ENCODE measurements at places on chromosomes 16 and 17.

GRCh38 chr17:66411520-66411919 lies 109.1 kb downstream of the PRKCA start:
- no peak for DNase-seq

- DNase-seq: no peak
These were observed 847.4 kb upstream of the SOX9 start for GRCh38 chr17:71273441-71273840.

- no peak for DNase-seq
These were observed 81.7 kb upstream of the FAM20A start for GRCh38 chr17:68682903-68683302.

DNA sequence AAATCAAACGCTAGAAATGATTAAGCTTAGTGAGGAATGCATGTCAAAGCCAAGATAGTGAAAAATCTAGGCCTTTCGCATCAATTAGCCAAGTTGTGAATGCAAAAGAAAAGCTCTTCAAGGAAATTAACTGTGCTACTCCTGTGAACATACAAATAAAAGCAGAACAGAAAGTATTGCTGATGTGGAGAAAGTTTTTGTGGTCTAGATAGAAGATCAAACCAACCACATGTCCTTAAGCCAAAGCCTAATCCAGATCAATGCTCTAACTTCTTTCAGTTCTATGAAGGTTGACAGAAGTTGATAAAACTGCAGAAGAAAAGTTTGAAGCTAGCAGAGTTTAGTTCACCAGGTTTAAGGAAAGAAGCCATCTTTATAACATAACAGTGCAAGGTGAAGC lies 1044.6 kb downstream of the CDH11 start:
- DNase-seq: no peak

GRCh38 chr17:57783338-57783742 lies 38.2 kb upstream of the CCDC182 start:
- DNase-seq: peak; percentile 71

- no peak for DNase-seq
These were observed 29.6 kb upstream of the PVALEF start for GRCh38 chr17:81135505-81136278.

DNA sequence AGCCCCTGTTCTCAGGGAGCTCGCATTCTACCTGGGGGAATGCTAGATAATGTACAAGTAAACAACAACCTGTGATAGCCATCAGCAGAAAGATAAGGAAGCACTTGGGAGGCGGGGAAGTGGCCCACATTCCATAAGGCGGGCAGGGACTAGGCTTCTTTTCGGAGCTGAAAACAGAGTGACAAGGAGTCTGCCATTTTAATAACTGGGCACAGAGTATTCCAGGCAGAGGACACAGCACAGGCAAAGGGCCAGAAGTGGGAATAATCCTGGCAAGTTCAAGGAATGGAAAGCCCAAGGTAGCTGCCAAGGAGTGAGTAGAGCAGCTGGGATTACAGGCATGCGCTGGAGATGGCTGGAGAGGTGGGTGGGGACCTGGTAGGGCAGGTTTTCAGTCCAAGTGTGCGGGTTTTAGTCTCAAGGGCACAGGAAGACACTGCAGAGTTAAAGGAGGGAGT lies 24.3 kb downstream of the USP43 start:
- DNase-seq: no peak

DNA sequence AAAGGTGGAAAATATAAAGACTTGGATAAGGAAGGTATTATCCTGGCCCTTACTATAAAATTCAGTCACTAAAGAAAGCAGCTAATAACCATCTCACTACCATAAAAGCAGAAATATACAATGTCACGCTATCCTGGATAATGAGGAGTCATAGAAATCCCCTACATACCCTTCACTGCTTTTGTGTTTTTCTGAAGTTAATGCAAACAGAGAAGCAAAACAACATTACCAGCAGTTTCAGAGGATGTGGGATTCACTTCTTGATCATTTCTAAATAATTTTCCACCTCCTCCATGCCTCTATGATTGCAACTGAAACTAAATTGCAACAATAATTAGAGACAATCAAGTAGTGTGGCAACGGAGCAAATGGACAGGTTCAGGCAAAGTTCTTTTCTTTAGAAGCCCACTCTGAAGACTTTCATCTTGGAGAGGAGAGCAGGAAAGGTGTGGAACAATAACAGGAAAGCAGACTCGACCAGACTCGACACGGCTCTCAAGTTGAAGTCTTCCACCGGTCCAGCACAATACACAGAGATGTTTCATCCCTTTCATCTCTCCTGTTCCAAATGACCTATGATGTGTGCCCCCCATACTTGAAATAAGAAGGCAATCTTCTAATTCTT lies 10.2 kb downstream of the CYTH1 start:
- DNase-seq: no peak

GRCh38 chr16:68065716-68066305 lies 19.4 kb upstream of the NFATC3 start:
- DNase-seq: no peak

DNA sequence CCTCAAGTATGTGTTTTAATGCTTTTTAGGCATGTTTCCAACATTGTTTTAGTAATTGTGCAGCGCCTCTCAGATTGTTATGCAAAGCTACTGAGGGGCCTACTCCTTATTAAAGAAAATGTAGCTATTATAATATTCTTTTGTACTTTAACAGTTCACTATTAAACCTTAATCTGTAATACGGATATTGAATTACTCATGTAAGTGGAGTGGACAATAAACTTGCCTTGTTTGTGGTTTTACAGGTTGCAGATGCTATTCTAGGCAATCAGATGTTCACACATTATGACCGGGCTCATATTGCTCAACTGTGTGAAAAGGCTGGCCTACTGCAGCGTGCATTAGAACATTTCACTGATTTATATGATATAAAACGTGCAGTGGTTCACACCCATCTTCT lies 41.0 kb downstream of the PTRH2 start:
- no peak for DNase-seq

- no peak for DNase-seq
These were observed 103.7 kb downstream of the AXIN2 start for GRCh38 chr17:65457635-65458257.

GRCh38 chr17:45302649-45303173 lies 14.1 kb downstream of the MAP3K14 start:
- no peak for DNase-seq

DNA sequence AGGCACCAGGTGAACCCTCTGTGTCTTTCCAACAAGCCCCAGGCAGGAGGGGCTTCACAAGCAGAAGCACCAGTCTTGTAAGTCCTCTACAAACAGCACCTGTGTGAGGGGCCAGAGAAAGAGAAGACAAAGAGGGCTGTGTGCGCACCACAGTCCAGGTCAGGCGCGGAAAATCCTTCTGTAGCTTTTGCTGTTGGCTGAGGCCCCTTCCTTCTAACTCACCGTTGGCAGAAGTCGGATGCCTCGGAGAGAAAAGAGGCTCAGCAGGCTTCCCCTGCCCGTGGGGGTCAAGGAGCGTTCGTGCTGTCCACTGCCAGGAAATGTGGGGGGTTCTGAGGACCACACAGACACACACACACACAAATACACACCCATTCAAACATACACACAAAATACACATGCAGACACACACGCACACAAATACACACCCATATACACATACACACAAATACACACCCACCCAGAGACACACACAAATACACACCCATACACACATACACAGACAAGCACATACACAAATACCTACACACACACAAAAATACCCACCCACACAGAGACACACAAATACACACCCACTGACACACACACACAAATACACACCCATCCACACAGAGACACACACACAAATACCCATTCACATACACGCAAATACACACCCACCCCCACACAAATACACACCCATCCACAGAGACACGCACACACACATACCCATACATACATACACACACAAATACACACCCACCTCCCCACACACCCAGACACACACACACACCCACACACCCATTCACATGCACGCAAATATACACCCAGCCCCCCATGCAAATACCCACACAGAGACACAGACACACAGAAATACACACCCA lies 6.8 kb downstream of the ZG16B start:
- DNase-seq: no peak

DNA sequence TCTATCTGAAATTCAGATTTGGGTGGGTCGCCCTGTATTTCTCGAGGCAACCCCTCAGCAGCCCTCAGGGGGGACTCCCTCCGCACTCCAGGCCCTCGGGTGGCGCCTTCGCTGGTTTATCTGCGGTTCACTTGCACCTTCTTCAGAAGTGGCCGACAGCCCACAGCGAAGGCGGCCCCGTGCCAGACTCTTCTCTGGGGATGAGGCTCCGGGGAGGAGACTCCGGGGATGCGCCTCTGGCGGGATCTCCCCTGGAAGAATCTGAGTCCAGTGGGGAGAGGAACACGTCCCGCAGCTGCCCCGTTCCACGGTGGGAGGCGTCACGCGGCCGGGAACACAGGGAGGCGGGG lies 63.9 kb upstream of the DNAJA2 start:
- peak; percentile 4 for DNase-seq

DNA sequence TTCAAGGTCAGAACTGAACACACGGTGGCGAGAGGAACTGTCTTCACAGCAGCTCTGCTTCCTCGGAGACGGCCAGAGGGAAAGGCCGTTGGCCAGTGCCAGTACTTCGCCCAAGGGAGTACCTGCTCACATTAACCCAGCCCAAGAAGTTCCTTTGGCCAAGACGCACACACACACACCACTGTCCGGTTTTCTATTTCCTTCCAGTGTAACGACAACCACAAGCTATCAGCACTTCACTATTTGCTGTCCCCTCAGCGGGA lies 744 bp upstream of the GGNBP2 start:
- DNase-seq: peak; percentile 63

- DNase-seq: peak; percentile 63
These were observed 9.9 kb downstream of the NXPH3 start for GRCh38 chr17:49585422-49586027.

DNA sequence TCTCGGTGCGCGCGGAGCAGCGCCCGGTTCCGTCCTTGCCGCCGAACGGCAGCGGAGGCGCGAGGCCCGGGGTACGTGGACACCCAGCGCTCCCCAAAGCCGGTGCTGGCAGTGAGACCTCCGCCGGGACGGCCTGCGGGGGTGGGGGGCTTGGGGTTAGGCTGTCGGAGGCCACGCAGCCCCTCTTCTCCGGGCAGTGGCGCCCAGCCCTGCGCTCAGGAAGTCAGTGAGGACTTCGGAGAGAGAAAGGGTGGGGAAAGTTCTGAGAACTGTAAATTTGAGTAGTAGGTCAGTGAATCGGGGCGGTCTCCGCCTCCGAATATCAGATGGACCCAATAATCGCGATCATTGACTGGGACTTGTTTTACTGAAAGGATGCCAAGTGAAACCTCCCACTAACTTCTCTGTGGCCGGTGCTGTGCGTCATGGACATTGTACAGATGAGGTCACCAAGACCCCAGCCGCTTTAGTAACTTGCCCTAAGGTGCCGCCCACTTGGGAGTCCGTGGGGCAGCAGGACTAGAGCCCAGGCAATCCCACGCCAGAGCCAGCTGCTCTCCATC lies 468 bp downstream of the IL4R start:
- DNase-seq: peak; percentile 23

- no peak for DNase-seq
These were observed 127.8 kb downstream of the CDH8 start for GRCh38 chr16:61908426-61908825.

GRCh38 chr16:81277541-81278080 lies 37.2 kb upstream of the GAN start:
- no peak for DNase-seq

DNA sequence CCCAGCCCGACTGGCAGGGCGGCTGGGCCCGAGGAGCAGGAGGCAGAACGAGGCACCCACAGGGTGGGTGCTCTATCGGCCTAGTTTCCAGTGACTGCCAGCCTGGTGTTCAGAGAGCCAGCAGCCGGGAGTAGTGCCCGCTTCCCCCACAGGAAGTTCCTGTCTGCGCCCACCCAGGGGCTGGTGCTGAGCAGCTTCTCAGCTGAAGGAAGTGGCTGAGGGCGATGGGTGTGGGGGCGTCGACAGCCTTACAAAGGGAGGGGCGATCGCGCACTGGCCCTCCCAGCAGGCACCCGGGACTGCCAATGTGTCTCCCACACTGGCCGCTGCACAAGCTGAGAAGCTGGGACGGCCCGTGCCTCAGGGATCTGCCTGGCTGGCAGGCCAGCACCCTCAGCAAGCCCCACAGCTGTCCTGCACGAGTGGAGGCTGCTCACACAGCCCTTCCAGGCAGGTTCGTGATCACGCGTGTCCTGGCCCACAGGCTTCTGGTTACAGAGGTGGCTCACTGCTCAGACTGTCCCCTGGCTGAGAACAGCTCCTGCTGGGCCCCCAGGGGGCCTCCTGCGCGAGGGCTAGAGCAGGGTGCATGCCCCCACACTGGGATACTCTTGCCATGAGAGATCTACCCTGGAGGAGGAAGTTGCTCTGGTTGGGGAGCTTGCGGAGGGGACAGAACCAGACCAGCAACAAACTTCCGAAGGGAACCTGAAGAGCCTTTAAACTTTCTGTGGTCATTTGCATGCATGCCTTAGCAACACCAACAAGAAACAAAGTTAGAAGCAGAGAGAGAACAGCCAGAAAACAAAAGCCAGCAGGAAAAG lies 2.5 kb downstream of the RNF166 start:
- DNase-seq: no peak

- no peak for DNase-seq
These were observed 11.7 kb upstream of the TAOK1 start for GRCh38 chr17:29378500-29378899.

GRCh38 chr17:44489581-44489980 lies 13.6 kb downstream of the GPATCH8 start:
- DNase-seq: no peak

DNA sequence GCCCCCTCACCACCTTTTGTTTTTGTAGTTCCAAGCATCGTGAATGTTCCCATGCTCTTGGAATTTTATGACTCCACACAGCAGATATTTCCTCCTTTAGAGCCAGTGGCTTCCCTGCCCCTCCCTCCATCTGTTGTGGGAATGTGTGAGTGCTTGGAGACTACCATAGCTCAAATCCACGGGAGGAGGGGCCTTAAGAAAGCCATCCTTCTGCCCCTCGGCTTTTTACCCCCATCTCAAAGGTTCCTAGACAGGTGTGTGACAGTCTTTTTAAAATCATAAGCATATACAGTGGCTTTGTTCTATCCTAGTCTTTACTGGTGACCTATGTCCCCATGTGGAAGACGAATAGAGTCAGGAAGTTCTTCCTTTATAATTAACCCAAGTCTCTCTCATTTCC lies 47.2 kb downstream of the YPEL2 start:
- DNase-seq: no peak

- no peak for DNase-seq
These were observed 246.4 kb downstream of the XYLT1 start for GRCh38 chr16:17224350-17224749.

DNA sequence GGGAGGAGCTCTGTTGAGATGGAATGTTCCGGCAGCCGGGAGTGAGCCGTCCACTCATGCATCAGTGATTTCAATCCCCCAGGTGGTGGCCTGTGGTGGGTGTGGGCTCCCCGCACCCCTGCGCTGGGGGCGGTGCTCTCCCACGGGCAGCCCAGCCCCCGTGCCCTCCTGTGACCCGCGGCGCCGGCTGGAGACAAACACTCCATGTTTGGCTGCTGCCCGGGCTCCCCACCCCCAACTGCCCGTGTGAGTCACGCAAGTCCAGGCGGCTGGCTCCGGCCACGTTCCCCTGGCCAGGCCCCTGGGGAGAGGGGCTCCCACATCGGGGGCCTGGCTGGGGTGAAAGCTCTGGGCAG lies 29.4 kb downstream of the CACNA1H start:
- no peak for DNase-seq
